ENCODE measurements at places on chromosomes 11 and 22.
A peak's percentile ranks its signal among the peaks of the same experiment; 100 is the strongest.

GRCh38 chr11:68076371-68077042 is 37.7 kb downstream of the TCIRG1 start:
- DNase-seq = no peak

- peak; percentile 49 for DNase-seq
Observed at GRCh38 chr22:19664406-19664805, 49.9 kb upstream of the SEPTIN5 start.

- DNase-seq = no peak
Observed at GRCh38 chr11:58928691-58929090, 10.6 kb upstream of the GLYATL1 start.

GRCh38 chr11:125435461-125436238 is 60.4 kb downstream of the FEZ1 start:
- peak; percentile 27 for DNase-seq

DNA sequence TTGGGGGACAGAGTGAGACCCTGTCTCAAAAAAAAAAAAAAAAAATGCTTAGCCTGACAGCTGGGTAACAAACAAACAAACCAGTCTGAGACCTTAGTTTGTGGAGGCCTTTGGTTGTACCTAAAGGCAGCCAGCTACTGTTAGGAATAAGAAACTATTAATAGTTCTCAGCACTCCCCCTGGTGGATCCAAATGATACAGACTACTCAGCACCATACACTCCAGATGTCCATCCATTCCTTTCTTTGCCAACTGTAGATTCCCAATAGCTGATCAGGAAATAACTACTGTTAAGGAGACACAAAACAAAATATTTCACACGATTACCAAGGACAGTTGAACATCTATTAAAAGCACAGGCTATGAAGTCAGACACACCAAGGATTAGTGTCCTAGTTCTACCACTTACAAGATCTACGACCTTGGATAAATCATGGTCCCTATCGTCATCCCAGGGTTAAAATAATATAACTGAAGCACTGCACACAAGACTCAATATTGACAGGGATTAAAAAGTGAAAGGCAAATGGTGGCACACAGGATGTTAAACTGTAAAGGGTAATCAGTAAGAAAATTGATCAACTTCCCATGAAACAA is 17.2 kb downstream of the CLDN25 start:
- DNase-seq = peak; percentile 48

GRCh38 chr11:2644844-2645778 is 54.7 kb downstream of the KCNQ1OT1 start:
- no peak for DNase-seq
